ENCODE measurements at places on chromosomes 5 and 9. TPM values are rescaled to one million over a fixed set of nuclear protein-coding genes. Genes with fewer than 3 reads are reported as not detected.

Gene PCDHA3
- total RNA-seq, result 0.64 TPM

Gene SMIM33
- not detected for total RNA-seq

Gene SPATA31A3
- total RNA-seq, result not detected

Gene SLC34A3
- 3.0 TPM for total RNA-seq

Gene TRIM7
- total RNA-seq, result 5.5 TPM

Gene TMEM174
- 6.8 TPM for total RNA-seq

Gene NMUR2
- 0.12 TPM for total RNA-seq

Gene BARX1
- 0.23 TPM for total RNA-seq

Gene CCDC180
- 24.8 TPM for total RNA-seq

Gene IFNB1
- total RNA-seq, result not detected

Gene PCA3
- 0.12 TPM for total RNA-seq

Gene FAM153A
- 0.58 TPM for total RNA-seq

Gene ANKRD55
- total RNA-seq, result 0.76 TPM

Gene ARID3C
- total RNA-seq, result 0.12 TPM

Gene PIP5KL1
- total RNA-seq, result 2.3 TPM

Gene MYMK
- 2.8 TPM for total RNA-seq

Gene TMEM215
- total RNA-seq, result 0.88 TPM

Gene DNAJA1
- total RNA-seq, result 67.6 TPM

Gene GRK6
- total RNA-seq, result 23.1 TPM

Data from metanephros (tissue), 2 donors.